ENCODE measurements at places on chromosomes 7 and 10.
A peak's percentile ranks its signal among the peaks of the same experiment; 100 is the strongest.

- H3K27ac ChIP-seq: no peak overlapping the region
- no peak for DNase-seq
- H3K4me3 ChIP-seq: no peak overlapping the region
- no peaks in the 10 kb centered on the region for H3K27me3 ChIP-seq
- peaks cover 38% of the 10 kb centered on the region for H3K4me1 ChIP-seq
- no peaks in the 10 kb centered on the region for H3K36me3 ChIP-seq
These were observed 106.9 kb upstream of the STK17A start for GRCh38 chr7:43475983-43476382.

- H3K36me3 ChIP-seq: no peaks in the 10 kb centered on the region
- H3K4me3 ChIP-seq: no peak overlapping the region
- no peaks in the 10 kb centered on the region for H3K4me1 ChIP-seq
- no peaks in the 10 kb centered on the region for H3K27me3 ChIP-seq
These were observed 345.0 kb downstream of the SORCS1 start for GRCh38 chr10:106819490-106819889.

DNA sequence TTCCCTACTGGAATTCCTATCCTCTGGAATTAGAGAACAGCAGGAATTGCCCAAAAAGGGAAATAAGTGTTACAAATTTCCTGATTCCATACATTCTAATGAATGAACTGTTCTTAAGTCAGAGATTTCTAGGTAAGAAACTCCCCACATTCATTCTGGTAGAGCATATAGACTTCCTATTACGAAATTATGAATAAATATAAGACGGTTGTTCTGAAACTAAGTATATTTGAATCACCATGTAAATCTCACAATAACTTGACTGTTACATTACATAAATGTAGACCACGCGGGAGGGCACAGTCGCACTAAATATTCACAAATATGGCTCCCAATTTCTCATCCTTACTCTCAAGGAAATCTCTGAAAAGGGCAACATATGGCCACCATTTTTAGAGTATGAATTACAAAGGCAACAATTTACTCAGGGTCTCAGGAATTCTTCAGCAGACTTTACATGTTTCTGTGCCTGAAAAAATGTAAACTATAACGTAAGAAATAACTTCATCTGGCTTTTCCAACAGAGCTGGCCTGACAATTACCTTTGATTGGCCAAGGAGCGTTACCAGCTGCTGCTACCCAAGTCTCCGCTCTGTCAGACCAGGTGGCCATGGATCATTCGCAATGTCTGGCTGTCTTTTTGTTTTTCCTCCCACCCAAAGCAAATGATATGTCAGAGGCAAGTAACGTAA, 115.8 kb downstream of the MPP7 start:
- no peaks in the 10 kb centered on the region for H3K27me3 ChIP-seq
- DNase-seq: no peak
- H3K36me3 ChIP-seq: no peaks in the 10 kb centered on the region
- H3K4me1 ChIP-seq: no peaks in the 10 kb centered on the region
- no peak overlapping the region for H3K4me3 ChIP-seq
- H3K27ac ChIP-seq: no peak overlapping the region

GRCh38 chr7:72032934-72033333, 379.2 kb downstream of the CALN1 start:
- H3K27ac ChIP-seq: peak overlapping the region; percentile 71
- peak; percentile 26 for DNase-seq
- H3K4me3 ChIP-seq: no peak overlapping the region
- H3K4me1 ChIP-seq: peaks cover 26% of the 10 kb centered on the region
- no peaks in the 10 kb centered on the region for H3K36me3 ChIP-seq

GRCh38 chr7:134828361-134828760, 48.9 kb downstream of the CALD1 start:
- no peaks in the 10 kb centered on the region for H3K27me3 ChIP-seq
- no peak for DNase-seq
- no peak overlapping the region for H3K4me3 ChIP-seq
- H3K27ac ChIP-seq: no peak overlapping the region
- no peaks in the 10 kb centered on the region for H3K36me3 ChIP-seq

GRCh38 chr7:98223351-98223897, 12.2 kb downstream of the BHLHA15 start:
- no peak for DNase-seq
- no peak overlapping the region for H3K27ac ChIP-seq
- no peaks in the 10 kb centered on the region for H3K4me1 ChIP-seq
- peaks cover 22% of the 10 kb centered on the region for H3K36me3 ChIP-seq
- H3K27me3 ChIP-seq: no peaks in the 10 kb centered on the region

DNA sequence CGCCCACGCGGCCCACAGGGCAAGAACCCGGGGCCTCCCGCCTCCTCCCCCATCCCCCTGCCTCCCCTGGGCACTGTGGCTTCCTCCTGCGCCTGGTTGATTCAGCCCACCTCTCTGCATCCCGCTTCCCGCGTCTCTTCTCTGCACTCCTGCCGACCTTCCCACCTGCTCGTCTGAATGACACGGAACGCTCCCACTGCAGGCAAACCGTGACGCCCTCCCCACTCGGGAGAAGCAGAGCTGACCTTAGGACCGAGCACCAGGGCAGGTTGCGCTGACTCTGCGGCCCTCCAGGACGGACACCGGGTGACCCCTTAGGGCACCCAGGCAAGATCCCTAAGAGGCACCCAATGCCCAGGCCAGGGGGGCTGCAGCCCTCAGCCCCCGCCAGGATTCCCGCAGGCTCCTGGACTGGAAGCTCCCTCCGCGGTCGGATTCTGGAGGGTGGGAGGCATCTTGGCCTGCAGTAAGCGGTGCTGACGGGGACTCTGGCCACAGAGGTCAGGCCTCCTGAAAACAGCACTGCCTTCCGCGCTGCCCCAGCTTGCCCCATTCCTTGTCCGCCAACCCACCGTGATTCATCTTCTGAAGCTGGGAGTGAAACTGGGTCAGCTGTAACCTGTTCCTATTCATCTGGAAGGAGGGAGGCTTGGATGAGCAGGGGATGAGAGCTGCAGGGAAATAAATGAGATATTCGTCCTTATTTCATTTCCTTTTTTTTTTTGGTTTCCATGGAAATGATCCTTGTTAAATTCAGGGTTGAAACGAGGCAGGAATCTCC, 990 bp downstream of the CALML3 start:
- no peaks in the 10 kb centered on the region for H3K4me1 ChIP-seq
- H3K27ac ChIP-seq: no peak overlapping the region
- peaks cover 4% of the 10 kb centered on the region for H3K27me3 ChIP-seq
- no peaks in the 10 kb centered on the region for H3K36me3 ChIP-seq
- no peak overlapping the region for H3K4me3 ChIP-seq

- no peak overlapping the region for H3K27ac ChIP-seq
- H3K4me3 ChIP-seq: no peak overlapping the region
- no peak for DNase-seq
- peaks cover 72% of the 10 kb centered on the region for H3K36me3 ChIP-seq
These were observed 40.2 kb downstream of the FBH1 start for GRCh38 chr10:5930272-5930671.

DNA sequence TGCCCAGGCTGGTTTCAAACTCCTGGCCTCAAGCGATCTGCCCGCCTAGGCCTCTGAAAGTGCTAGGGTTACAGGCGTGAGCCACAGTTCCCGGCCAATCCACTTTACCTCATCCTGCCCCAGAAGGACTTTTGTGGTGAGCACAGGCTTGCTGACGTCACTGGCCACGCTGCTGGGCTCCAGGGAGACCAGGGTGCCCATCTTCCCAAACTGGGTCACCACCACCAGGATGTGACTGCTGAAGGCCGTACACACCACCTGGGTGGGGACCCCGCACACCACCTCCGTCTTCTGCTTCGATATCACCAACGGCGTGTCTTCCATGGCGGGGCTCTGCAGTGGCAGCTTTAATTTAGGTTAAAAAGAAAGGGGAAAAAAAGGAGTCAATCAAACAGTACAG, 816 bp downstream of the PSMG3 start:
- peak; percentile 48 for DNase-seq
- H3K27ac ChIP-seq: peak overlapping the region; percentile 80
- H3K36me3 ChIP-seq: peaks cover 22% of the 10 kb centered on the region

DNA sequence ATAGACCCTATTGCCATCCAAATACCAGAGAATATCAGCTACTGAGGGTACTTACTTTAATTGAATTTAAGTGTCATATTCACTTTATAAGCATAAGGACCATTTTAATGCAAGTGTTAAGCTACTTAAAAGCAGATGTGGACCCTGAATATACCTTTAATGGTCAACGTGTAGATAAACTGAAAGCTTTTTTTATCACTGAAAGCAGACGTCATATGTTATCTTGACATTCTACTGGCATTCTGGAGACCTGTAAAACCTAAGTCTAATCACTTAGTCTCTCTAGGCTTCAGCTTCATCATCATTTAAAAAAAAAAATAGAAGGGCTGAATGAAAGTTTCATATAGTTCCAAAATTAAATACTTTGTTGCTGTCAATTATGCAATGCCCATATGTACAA, 116.5 kb downstream of the ELAPOR2 start:
- H3K27me3 ChIP-seq: peaks cover 6% of the 10 kb centered on the region
- H3K4me3 ChIP-seq: no peak overlapping the region
- H3K36me3 ChIP-seq: no peaks in the 10 kb centered on the region
- no peaks in the 10 kb centered on the region for H3K4me1 ChIP-seq
- DNase-seq: no peak
- H3K27ac ChIP-seq: no peak overlapping the region

- H3K27ac ChIP-seq: no peak overlapping the region
- H3K27me3 ChIP-seq: no peaks in the 10 kb centered on the region
- no peaks in the 10 kb centered on the region for H3K4me1 ChIP-seq
- DNase-seq: no peak
- no peak overlapping the region for H3K4me3 ChIP-seq
These were observed 995.2 kb downstream of the ANKRD7 start for GRCh38 chr7:119219663-119220062.

DNA sequence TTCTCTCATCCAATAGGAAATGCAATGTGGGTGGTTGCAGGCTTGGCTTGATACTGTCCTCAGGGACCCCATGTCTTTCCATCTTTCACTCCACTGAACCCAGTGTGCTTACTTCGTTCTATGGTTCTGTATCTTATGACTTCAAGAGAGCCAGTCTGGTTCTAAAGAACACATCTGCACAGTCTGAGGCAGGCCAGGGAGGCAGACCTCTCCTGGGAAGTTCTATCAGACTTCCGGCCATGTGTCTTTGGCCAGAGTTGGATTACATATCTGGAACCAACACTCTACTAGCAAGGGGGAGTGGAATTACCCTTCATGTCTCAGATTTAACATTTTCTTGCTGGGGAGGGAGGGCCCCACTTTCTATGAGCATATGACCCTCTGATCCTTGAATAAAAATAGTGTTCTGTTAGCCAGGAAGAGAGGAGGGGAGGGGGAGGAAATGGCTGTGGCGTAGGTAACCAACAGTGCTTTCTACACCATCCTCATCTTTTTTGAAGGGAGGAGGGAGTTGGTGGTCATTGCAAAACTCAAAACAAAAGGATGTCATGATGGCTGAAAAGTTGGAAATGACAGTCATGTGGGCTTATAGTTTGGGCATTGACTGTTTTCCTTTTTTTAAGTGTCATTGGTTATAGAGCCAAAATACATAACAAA, 370.2 kb downstream of the GATA3 start:
- H3K27me3 ChIP-seq: no peaks in the 10 kb centered on the region
- H3K4me3 ChIP-seq: no peak overlapping the region
- peak; percentile 58 for DNase-seq
- H3K27ac ChIP-seq: peak overlapping the region; percentile 50
- H3K36me3 ChIP-seq: no peaks in the 10 kb centered on the region

DNA sequence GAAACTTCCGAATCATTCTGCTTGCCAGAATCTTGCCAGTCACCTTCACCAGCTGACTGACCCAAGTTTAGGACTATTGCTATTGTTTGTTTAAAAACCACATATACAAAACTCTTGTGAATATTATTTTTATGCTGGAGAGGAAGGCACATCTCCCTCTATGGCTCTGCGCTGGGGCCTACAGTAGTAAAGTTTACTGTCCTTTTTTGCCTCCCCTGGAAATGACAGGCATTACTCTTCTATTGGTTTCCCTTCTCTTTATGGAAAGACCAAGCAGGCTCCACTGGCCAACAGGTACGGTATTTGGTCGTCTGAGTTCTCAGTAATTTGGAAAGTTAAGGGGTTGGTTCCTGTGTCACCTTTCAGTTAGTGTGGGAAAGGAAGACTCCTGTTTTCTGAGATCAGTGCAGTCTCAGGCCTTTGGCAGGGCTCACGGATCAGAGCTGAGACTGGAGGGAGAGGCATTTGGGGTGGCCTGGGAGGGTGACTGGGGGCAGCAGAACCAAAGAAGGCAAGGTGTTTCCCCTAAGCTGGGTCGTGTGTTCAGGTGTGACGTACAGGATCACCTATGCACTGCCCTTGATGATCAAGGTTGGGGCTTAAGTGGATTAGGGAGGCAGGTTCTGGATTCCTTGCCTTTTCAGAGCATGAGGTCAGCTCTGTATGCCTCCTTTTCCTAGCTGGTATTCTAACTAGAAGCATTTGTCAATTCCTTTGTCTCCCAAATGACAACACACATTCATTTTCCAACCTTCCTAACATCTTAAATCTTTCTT, 16.0 kb upstream of the KIF5B start:
- H3K27ac ChIP-seq: no peak overlapping the region
- no peak overlapping the region for H3K4me3 ChIP-seq
- DNase-seq: no peak
- H3K4me1 ChIP-seq: no peaks in the 10 kb centered on the region

- no peaks in the 10 kb centered on the region for H3K4me1 ChIP-seq
- H3K27me3 ChIP-seq: no peaks in the 10 kb centered on the region
- H3K27ac ChIP-seq: no peak overlapping the region
- no peak overlapping the region for H3K4me3 ChIP-seq
These were observed 84.1 kb downstream of the NKX6-2 start for GRCh38 chr10:132701846-132702190.

- peaks cover 48% of the 10 kb centered on the region for H3K36me3 ChIP-seq
- peak; percentile 86 for DNase-seq
- H3K27ac ChIP-seq: peak overlapping the region; percentile 91
- H3K4me3 ChIP-seq: peak overlapping the region; percentile 8
- peaks cover 70% of the 10 kb centered on the region for H3K4me1 ChIP-seq
- no peaks in the 10 kb centered on the region for H3K27me3 ChIP-seq
These were observed 11.8 kb downstream of the NT5C2 start for GRCh38 chr10:103181244-103181643.

DNA sequence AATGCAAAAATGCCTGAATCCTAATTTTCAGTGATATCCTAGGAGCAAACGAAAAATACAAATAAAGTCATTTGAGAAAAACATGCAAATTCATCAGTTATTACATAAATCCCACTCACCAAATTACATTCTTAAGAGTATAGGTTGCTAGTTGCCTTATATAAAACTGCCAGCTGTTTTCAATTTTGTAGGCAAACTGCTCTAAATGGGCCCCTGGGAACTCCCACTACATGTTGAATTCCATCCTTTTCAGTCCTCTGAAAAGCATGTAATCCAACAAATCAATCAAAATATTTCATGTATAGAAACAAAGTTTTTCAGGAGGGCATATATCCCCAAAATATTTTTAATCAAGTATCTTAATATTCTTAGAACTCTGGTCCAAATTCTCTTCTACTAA, 2.1 kb upstream of the JMJD1C start:
- H3K36me3 ChIP-seq: peaks cover 3% of the 10 kb centered on the region
- no peaks in the 10 kb centered on the region for H3K27me3 ChIP-seq
- no peak overlapping the region for H3K27ac ChIP-seq
